ENCODE measurements at places on chromosomes 16 and 17.

DNA sequence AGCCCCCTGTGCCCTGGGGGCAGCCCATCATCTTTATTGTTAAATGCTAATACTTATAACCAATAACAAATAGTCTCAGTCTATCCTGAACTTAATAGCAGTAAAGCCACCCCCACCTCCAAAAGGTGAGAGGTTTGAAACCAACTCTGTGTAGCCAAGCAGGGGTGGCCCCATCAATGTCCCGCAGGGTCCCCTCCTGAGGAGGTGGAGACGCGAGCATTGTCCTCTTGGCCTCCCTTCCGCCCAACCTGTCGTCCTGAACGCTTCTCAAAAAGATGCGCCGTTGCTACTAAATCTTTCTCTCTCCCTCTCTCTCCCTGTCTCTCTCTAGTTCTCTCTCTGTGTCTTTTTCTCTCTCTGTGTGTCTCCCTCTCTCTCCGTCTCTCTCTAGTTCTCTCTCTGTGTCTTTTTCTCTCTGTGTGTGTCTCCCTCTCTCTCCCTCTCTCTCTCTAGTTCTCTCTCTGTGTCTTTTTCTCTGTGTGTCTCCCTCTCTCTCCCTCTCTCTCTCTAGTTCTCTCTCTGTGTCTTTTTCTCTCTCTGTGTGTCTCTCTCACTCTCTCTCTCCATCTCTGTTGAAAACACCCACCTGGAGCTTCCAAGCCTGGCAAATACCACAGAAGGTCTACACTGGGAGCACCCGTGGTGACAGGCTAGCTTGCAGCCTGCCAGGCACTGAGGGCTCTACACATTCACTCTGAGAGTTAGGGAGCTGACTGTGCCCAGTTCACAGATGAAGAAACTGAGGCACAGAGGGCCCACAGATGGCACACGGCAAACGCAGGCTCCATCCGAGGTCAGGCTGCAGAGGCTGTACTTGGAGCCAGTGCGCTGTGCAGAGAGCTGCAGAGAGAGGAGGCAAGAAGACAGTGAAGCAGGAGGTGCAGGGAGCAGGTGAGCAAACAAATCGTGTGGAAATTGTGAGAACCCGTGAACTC lies 185.9 kb downstream of the C16orf95 start:
- no peak for DNase-seq

DNA sequence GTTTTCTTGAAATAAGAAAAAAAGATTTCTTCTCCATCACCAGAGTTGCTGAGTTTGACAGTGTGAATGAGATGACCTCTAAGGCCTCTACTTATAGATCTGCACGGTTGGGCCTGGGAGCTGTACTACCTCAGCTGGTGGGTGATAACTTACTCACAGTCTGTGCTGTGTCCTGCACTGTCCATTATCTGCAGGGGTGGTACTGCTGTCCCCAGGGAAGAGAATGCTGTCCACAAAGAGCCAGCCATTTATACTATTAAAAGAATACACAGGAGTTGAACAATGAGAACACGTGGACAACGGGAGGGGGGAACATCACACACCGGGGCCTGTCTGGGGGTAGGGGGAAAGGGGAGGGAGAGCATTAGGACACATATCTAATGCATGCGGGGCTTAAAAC lies 655.3 kb downstream of the WWOX start:
- DNase-seq: no peak

GRCh38 chr16:79843631-79844043 lies 243.1 kb upstream of the MAF start:
- no peak for DNase-seq

- DNase-seq: no peak
Observed at GRCh38 chr17:73566905-73567782, 77.1 kb downstream of the SDK2 start.

GRCh38 chr17:11340803-11341202 lies 99.8 kb downstream of the SHISA6 start:
- no peak for DNase-seq

GRCh38 chr17:81364278-81365147 lies 30.7 kb upstream of the BAHCC1 start:
- no peak for DNase-seq
